ENCODE measurements at places on chromosomes 5 and 9. TPM values are rescaled to one million over a fixed set of nuclear protein-coding genes. Genes with fewer than 3 reads are reported as not detected.

The C1QTNF2 gene
- total RNA-seq, result not detected

The ARHGEF39 gene
- 0.13 TPM for total RNA-seq

GRCh38 chr5:177367323-177367848, 9.7 kb downstream of the RGS14 start:
- no peak for DNase-seq

The RMI1 gene
- total RNA-seq, result 3.7 TPM

The PAEP gene
- not detected for total RNA-seq

The BARHL1 gene
- not detected for total RNA-seq

The HEMGN gene
- not detected for total RNA-seq
